ENCODE measurements at places on chromosomes 3 and 15.

DNA sequence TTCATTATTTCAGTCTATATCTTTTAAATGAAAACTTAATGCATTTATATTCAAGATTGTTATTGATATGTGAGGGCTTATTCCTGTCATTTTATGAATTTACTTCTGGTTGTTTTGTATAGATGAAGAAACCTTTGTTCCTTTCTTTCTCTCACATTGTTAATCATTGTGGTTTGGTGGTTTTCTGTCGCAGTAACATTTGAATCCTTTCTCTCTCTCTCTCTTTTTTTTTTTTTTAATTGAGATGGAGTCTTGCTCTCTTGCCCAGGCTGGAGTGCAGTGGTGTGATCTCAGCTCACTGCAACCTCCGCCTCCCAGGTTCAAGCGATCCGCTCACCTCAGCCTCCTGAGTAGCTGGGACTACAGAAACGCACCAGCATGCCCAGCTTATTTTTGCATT, 22.1 kb downstream of the AGBL1 start:
- DNase-seq = no peak

- no peak for DNase-seq
Observed at GRCh38 chr3:184666442-184666841, 45.4 kb downstream of the MAGEF1 start.

GRCh38 chr3:157159037-157159761, 748 bp downstream of the CCNL1 start:
- peak; percentile 37 for DNase-seq

DNA sequence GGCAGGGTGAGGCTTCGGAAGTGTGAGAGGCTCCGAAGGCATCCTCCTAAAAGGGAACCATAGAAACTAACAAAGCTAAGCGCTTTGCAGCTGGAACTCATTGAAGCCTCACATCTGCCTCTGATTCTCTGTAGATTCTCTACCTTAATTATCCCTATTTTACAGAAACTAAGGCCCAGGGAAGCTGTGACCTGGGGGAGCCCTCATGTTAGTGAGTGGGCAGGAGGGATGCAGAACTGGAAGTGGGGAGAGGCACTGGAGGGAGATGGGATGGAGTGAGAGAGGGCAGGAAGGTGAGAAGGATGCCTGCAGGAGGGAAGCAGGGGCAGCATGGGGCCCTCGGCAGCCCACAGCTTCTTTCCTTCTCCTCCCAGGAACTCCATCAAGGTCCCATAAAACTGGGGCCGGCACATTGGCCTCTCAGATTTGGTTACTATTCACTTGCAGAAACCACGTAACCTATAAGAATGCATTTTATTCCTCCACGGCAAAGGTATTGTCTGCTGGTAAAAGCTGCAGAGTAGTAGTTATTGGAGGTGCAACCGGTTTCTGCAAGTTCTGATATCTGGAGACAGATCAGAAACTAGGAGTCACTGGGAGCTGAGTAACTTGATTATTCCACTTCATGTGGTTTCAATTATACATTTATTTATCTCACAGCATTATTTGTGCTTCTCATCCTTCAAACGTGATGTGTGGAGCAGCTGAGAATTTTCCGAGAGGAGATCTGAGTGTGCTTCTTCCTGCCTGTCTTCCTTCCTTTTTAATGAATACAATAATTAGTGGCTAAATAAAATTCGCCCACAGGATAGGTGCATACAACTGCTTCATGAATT, 24.0 kb upstream of the CHCHD6 start:
- no peak for DNase-seq

- no peak for DNase-seq
Observed at GRCh38 chr3:113454630-113455029, 13.3 kb upstream of the CFAP44 start.

DNA sequence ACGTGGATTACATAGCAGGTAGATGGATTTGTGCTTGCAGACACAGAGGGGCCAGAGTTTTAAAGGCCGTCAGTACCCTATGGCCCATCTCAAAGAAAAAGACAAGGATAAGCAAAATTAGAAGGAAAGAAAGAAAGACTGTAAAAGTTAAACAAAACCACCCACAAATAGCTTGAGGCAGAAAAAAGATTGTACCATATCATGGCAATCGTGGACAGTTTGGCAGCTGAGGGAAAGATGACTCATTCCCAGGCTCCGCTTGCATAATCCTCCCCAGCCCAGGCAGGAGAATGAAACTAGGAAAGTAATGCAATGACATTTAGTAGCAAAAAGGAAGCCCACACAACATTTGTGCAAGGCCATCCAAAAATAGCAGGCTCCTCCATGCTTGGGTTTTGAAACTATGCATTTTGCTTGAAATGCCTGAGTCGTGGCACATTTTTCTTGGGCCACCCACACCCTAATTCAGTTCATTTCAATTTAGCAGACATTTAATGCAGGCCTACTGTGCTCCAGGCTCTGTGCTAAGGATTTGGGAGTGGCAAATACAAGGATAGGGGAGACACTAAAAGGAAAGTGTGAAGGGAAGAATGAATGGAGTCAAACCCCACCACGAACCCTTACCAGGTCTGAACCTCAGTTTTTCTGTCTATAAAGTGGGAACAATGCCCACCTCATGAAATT, 40.9 kb upstream of the SMAD3 start:
- peak; percentile 94 for DNase-seq

GRCh38 chr3:136437043-136437442, 186.9 kb downstream of the PCCB start:
- DNase-seq = no peak

- DNase-seq = no peak
Observed at GRCh38 chr3:160184655-160185054, 40.6 kb upstream of the C3orf80 start.

DNA sequence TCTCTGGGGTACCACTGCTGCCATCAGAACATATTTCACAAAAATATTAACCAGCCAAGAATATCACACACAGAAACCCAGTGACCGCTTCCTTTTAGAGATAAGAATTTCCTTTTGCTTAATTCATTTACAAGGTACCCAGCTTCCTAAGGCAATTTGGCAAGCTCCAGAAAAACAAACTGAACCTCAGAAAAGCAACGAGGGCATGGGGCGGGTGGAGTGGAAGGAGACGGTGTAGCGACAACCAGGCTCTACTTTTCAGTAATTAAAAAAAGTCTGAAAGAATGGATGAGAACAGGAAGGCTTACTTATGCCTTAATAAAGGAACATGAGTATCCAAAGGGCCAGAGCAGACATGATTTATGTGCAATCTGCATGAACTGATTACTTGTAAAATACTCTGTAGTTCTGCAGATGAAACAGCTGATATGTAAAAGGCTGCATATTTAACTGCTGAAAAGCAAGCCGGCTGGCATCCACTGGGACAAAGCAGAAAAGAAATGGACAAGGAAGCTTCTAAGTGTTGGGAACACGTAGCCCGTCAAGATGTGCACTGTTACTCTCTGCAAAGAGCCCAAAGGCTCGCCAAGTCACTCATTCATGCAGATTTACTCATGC, 18.6 kb downstream of the RFTN1 start:
- no peak for DNase-seq

- no peak for DNase-seq
Observed at GRCh38 chr3:170107941-170108340, 70.1 kb downstream of the GPR160 start.

DNA sequence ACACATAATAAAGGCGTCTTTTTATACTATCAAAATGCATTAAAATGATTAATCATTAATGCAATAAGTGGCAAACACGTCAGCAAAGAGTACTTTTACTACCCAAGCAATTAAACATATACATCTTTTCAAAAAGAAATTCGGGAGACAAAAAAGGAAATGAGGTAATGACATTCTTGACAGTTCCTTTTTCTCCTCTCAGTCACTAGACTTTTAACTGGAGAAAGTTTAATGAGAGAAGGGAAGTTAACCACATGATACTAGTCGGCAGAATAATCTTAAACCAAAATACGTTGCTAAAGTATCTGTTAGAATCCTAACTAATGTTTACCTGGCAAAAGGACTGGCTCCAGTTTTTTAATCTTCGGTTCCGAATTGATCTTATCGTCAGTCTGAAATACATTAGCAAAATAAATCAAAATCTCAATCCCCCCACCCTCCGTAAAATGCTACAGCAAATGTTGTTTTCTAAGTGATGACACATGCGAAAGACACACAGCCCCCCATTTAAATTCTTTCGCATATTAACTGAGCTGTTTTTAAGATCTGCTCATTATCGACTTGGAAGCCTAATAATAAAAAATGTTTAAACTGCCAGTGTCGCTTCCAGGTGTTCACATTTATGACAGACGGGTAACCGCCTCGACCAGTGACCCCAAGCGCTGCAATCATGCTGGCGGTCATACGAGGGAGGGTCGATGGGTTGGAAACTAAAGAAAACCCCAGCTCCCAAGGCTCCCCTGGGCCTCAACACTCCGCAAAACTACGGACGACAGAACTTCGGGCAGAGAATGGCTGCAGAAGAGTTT, 778 bp downstream of the MTMR10 start:
- DNase-seq = peak; percentile 16

- DNase-seq = no peak
Observed at GRCh38 chr15:36529296-36530011, 50.0 kb upstream of the CDIN1 start.

DNA sequence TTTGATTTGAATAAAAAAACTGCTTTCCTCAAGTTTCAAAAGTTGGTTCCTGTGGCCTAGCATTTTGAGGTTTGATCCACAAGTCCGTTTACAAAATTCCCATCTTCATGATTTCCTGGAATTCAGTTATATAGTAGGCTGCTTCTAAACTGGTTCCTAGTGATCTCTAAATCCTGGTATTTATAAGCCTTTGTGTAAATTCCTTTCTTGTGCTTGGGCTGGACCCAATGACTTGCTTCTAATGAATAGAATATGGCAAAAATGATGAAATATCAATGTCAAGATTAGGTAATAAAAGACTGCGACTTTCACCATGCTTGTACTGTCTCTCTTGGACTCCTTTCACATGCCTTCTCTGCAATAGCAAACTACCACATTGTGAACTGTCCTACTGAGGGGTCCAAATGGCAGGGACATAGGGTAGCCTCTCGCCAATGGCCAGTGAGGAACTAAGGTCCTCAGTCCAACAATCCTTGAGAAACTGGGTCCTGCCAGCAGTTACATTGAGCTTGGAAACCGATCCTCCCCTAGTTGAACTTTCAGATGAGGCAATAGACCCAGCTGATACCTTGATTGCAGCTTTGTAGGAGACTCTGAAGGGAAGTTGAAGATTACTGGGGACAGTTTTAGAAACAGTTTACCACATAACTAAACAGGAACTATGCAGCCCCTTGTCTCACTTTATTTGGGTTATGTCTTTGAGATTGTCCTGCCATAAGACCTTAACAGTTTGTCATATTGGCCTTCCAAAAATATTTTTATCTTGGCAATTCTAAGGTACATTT, 303.9 kb upstream of the TBC1D5 start:
- DNase-seq = no peak

DNA sequence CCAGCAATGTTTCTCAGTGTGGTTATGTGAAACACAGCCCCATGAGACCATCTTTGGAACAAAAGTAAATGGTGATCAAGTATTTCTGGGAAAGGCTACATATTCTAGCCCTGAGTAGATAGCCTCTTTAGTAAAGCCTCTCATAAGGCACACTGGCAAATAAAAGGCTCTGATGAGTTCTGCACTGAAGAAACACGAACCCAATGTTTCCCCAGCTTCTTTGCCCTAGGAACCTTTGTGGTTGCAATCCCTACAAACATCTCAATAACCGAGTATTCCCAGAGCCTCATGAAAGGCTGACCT, 41.8 kb downstream of the RAB6B start:
- DNase-seq = no peak

GRCh38 chr3:107757140-107757539, 234.4 kb downstream of the BBX start:
- DNase-seq = no peak

GRCh38 chr3:195227871-195228270, 43.1 kb downstream of the XXYLT1 start:
- no peak for DNase-seq

DNA sequence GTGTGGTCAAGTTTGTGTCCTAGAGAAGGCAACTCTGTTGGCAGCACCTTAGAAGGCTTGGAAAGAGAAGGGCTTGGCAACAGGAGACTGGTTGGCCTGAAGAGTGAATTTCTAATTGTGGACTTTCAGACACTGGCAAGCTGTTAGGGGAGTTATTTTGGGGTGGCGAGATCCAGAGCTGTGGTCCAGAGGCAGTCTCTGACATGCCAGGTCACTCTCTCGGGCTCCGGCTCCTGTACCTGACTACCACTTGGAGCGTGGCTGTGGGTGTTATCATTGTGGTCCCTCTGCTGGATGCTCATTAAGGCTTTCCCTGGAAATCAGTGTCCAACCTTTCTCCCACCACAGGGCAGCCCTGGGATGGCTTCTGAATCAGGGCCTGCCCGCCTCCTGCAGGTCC, 209.0 kb downstream of the SLCO3A1 start:
- DNase-seq = no peak

DNA sequence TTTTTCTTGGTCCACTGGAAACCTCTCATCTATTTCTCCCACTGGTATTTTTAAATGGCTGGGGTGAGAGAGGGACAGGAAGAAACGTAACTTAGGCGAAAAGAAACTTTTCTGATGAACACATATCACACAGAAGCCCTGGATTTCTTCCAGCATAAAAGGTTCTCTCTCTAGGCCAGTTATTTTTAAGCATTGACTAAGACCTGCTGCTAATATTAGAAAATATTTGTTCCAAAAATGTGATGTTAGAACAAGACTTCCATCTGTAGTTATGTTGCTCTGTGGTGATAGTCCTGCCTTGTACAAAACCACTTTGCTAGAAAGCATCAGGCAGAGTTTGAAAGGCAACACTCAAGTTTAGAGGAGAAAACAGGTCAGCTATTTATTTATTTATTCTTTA, 537.7 kb downstream of the MCTP2 start:
- DNase-seq = no peak

GRCh38 chr3:114362815-114363214, 69.0 kb downstream of the TIGIT start:
- peak; percentile 20 for DNase-seq

DNA sequence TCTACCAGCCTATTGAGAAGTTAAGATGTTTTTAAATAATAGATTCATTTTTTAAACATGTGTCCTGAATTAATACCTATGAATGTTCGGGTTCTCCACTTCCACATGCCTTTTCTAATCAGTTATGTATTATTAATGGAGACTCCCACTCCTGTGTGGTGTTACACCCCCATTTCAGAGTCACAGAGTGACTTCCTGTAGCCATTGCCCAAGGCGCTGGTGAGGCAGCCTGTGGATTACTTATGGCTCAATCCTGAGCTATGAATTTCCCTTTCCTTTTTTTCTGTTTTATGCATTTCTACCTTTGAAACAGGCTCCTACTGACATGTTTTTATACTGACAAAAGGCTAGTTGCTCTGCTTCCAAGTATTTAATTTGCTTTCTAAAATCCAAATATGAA, 162.3 kb downstream of the GABRG3 start:
- DNase-seq = no peak

- peak; percentile 35 for DNase-seq
Observed at GRCh38 chr3:13891492-13892073, 11.7 kb upstream of the WNT7A start.

DNA sequence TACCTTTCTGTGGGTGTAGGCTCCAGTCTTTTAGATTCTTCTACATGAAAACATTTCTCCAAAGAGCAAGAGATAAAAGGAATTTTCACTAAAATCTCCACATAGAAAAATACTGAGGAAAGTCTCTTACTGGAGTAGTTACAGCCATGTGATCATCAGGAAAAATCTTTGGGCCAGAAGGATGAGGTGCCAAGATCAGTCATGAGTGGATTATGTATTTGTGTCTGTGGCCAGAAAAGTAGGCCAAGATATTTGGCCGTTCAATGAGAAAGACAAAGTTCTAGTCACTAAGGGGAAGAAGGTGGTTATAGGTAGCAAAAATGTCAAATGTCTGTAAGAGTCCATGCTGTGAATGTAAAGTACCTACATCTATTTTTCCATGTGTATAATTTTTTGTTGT, 339.3 kb downstream of the NSUN3 start:
- DNase-seq = no peak

GRCh38 chr3:100354850-100355249, 20.3 kb downstream of the NIT2 start:
- no peak for DNase-seq

Data from RWPE1 (cell line).